ENCODE measurements at places on chromosomes 2 and 18. TPM values are rescaled to one million over a fixed set of nuclear protein-coding genes. Genes with fewer than 3 reads are reported as not detected.
A peak's percentile ranks its signal among the peaks of the same experiment; 100 is the strongest.

DNA sequence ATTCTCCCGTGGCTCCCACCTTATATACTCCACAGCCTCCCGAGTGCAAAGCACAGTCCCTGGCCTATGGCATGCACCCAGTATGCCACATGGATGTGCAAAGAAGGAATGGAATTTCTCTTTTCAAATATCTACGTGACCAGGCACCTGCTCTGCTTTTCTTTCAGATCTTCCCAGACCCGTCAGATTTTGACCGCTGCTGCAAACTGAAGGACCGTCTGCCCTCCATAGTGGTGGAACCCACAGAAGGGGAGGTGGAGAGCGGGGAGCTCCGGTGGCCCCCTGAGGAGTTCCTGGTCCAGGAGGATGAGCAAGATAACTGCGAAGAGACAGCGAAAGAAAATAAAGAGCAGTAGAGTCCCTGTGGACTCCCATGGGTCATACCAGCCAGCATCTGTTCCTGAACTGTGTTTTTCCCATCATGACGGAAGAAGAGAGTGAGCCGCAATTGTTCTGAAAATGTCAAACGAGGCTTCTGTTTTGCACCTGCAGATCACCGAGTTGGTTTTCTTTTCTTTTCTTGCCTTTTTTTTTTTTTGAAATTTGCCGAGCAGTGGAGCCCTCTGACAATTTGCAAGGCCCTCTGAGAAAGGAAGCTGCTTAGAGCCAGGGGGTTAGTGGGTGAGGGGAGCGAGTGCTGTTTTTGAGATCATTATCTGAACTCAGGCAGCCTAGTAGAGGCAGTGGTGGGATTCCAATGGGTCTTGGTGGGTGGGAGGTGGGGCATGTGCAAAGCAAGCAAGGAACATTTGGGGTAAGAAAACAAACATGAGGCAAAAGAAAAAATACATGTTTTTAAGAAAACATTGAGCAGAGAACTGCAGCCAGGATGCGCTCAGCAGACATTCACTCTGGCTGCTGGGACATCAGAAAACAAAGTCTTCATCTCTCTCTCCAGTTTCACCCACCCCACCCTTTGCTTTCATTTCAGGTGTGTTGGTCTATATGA lies 26.2 kb downstream of the LBH start:
- peak; percentile 26 for DNase-seq

- no peak for DNase-seq
Measured at GRCh38 chr2:203913947-203914346, 22.6 kb upstream of the ICOS start.

DNA sequence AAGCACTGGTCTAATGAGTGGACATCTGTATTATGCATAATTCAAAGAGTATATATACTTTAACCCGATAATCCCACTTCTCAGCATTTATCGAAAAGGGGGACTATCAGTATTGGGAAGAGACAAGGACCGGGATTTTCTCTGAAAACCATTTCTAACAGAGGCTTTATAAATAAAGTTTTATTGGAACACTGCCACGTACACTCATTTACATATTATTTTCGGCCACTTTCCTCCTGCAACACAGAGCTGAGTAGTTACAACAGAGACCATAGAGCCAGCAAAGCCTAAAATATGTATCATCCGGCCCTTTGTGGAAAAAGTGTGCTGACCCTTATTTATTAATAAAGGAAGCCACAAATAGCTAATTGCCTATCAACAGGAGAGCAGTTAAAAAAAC lies 3.2 kb downstream of the HJURP start:
- no peak for DNase-seq

- no peak for DNase-seq
Measured at GRCh38 chr2:148416248-148416647, 228.3 kb upstream of the EPC2 start.

DNA sequence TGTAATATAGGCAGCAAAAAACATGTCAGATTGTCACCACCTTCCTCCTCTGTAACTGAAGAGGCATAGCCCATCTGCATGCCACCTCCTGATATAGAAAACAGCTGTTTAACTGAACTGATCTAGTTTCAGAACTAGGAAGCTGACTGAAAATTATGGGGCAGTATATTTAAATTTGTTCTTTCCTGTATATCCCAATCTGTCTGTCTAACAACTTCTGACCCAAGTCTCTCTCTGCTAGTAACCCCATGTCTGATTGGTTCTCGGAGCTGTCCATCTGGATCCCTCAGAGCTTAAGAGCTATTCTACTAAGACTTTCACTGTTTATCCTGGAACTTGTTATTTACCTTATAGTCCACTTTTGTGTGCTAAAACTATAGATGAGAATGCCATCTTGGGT lies 68.2 kb upstream of the SLC35G4 start:
- no peak for DNase-seq

GRCh38 chr2:63676135-63676534 lies 87.4 kb downstream of the MDH1 start:
- DNase-seq = no peak

Gene SLC35G4
- total RNA-seq = not detected

DNA sequence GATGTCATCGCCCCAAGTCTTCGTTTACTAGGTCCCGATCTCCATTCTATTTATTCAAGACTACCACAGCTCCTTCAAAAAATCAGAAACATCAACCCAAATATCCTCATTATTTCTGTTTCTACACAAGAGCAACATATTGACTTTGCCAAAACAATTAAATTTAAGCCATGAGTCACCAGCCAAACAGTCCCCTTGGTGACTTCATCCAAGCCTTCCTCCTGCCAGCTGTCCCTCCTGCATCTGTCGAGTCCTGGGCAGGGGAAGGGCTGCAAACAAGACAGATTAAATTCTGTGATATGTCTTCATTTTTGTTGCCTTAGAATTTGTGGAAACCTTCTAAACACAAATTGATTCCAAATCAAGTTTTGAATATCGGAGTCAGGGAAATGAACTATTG lies 110.3 kb downstream of the SP3 start:
- no peak for DNase-seq

- DNase-seq = no peak
Measured at GRCh38 chr2:189134485-189134884, 45.1 kb downstream of the COL5A2 start.

Gene VIT
- total RNA-seq = not detected

Gene CD28
- 154 TPM for total RNA-seq

GRCh38 chr2:196407675-196408264 lies 231.7 kb upstream of the CCDC150 start:
- no peak for DNase-seq

DNA sequence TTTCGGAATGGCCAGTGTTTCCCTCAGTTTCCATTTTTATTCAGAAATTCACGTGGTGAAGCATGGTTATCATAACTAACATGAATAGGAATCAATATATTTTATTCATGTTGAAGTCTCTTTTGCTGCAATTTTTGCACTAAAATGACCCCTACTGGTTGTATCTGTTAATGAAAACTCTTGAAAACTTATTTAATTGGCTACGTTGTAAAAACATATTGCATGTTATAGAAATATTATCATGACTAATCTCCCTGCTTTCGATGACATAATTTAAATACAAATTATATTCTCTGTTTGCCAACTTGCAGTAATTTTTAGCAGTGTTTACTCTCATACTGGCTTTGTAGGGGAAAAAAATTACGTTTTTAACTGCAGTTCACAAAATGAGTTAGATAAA lies 3.5 kb downstream of the CRIM1 start:
- DNase-seq = no peak
